Renal pelvis (tissue), 12 donors: ENCODE measurements at places on chromosomes 1 and 21. TPM values are rescaled to one million over a fixed set of nuclear protein-coding genes. Genes with fewer than 3 reads are reported as not detected.
A peak's percentile ranks its signal among the peaks of the same experiment; 100 is the strongest.

- peak; percentile 35 for DNase-seq
These were observed 30.0 kb upstream of the SGIP1 start for GRCh38 chr1:66503841-66504470.

DNA sequence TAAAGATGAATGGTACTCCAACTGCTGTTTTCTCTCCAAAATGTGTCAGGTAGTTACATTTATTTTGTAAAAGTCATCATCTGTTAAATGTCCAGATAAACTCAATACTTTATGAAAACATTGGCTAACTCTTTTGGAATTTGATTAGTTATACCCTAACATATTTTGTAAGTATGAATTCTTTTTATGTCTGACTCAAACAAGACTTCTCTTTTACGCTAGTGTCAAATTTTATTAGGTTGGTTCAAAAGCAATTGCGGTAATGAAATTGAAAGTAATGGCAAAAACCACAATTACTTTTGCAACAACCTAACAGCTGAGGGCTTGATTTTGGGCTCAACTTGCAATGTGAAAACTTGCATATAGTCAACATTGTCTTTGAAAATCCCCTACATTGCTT, 41.0 kb upstream of the USP25 start:
- no peak for DNase-seq

DNA sequence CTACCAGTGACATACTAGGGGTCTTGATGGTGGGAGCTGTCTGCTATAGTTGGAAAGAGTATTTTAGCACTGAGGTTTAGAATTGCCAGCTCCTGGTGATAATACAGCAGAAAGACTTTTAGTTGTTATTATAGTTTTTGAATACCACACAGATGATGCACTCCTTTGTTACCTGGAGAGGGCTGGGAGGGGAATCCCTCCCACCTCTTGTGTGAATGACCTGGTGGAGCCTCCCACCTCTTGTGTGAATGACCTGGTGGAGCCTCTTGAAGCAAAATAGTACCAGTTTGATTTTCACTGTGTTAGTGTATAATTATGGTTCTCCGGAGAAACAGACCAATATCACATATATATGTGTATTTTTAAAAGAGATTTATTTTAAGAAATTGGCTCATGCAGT, 3.3 kb downstream of the DISP1 start:
- no peak for DNase-seq

GRCh38 chr1:180083164-180083563, 71.5 kb upstream of the QSOX1 start:
- DNase-seq = no peak

DNA sequence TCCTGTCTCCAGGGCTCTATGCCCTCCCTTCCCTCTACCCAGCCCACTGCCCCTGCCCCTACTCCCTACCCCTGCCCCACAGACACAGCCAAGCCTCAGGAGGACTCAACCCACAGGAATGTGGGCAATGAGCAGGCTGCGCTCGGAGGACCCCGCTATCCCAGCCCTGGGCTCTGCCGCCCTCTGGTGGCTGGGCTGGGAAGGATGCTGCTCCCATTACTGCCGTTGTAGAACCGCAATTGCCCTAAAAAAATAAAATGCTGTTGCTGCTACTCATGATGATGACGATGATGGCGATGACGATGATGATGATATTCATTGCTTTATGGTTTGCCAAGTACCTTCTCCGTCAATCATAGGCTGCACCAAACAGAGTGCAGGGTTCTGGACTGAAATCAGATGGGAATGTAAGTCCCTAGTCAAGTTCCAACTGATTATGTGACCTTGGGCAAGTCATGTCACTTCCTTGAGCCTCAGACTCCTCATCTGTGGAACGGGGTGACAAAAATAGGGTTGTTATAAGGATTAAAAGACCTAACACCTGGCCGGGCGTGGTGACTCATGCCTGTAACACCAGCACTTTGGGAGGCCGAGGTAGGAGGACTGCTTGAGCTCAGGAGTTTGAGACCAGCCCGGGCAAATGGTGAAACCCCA, 24.6 kb downstream of the ARHGEF19 start:
- DNase-seq = peak; percentile 63

DNA sequence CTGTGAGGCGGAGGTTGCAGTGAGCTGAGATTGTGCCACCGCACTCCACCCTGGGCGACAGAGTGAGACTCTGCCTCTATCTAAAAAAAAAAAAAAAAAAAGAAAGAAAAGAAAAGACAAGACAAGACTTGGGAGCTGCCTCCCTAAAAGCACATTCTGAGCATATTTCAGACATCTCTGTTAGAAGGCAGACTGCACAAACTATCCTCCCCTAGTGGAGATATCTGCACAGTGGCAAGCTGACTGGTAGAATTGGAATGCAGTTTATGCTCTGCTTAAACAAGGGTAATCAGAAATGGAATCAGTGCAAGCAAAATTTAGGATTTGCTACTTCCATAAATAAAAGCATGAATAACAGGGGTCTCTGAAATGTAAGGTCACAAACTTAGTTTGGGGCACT, 31.8 kb downstream of the GNG4 start:
- DNase-seq = no peak

Gene HPCA
- polyA plus RNA-seq = 1.4 TPM
